ENCODE measurements at places on chromosomes 7 and 10.

- no peak for DNase-seq
Measured at GRCh38 chr7:105748701-105749100, 127.7 kb downstream of the ATXN7L1 start.

- DNase-seq: no peak
Measured at GRCh38 chr7:7498856-7499255, 36.8 kb downstream of the COL28A1 start.

GRCh38 chr7:138903186-138903820 is 77.9 kb downstream of the KIAA1549 start:
- peak; percentile 71 for DNase-seq

DNA sequence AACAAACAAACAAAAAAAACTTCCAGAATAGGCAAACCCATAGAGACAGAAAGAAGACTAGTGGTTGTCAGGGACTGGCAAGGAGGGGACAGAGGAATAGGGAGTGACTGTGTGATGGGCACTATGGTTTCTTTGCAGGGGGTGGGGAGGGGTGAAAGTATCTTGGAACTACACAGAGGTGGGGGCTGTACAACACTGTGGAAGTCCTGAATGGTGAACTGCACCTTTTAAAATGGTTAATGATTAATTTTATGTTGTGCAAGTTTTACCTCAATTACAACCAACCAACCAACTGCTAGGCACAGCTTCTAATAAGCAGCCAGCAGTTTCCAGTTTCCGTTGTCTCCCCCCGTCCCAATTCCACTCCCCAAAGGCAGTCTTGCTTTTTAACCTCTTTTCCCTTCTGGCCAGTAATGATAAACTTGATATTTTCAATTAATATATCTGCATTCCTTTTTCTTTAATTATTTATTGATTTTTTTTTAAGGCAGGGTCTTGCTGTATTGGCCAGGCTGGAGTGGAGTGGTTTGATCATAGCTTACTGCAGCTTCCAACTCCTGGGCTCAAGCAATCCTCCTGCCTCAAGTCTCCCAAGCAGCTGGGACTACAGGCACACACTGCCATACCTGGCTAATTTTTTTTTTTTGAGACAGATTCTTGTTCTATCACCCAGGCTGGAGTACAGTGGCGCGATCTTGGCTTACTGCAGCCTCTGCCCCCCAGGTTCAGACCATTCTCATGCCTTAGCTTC is 46.8 kb downstream of the HIP1 start:
- no peak for DNase-seq

GRCh38 chr10:28841625-28842024 is 164.3 kb downstream of the BAMBI start:
- no peak for DNase-seq

DNA sequence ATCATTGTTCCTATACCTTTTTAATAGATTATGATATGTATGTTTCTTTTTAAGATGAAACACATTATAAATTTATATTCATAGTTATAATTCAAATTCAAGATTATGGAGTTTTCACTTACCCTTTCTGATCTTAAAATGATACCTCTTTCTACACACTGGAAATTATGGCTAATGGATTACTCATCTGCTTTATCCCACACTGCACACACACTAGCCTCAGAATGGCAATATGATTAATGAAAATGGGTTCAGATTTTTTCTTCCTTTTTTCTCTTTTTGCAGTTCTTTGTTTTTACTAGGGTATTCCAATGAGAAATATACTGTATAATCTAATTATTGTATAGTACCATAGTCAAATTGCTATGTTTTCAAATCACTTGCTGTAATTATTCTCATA is 82.3 kb upstream of the FZD1 start:
- no peak for DNase-seq

GRCh38 chr10:71232089-71232998 is 20.0 kb downstream of the UNC5B start:
- DNase-seq: no peak

GRCh38 chr10:89425000-89425399 is 10.6 kb downstream of the IFIT5 start:
- no peak for DNase-seq

DNA sequence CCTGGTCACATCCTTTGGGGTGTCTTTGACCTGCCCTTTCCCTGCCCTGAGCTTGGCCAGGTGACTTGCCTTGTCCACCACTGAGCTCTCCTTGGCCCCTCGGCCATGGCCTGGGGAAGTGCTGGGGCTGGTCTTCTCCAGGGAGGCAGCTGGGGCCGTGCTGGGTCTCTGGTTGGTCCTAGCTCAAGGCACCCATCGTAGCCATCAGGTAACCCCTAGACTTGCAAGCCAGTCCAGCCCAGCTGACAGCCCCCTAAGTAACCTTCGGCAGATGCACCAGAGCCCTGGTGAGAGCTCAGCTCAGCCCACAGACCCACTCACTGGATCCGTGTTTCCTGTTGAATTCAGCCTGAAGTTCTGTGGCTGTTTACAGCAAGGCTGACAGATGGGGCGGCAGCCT is 176.2 kb upstream of the SHH start:
- DNase-seq: no peak

DNA sequence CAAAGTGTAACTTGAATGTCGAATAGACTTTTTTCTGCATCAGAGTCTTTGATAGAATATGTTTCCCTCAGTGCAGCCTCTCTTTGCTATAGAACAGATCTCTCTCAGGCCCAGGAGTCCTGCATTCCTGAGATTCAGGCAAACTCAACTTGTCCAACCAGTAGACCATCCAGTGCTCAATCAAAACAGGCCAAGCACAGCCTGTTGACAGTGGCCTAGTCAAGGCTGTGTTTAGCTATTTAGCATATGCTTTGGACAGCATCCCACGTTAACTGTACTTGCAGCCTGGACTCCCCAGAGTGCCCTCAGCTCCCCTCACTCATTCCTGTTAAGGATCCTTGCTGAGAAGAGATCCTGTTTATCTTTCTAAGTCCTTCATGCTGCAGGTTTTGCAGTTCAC is 16.3 kb downstream of the OR6V1 start:
- no peak for DNase-seq

GRCh38 chr10:68125772-68126171 is 16.5 kb downstream of the MYPN start:
- no peak for DNase-seq

DNA sequence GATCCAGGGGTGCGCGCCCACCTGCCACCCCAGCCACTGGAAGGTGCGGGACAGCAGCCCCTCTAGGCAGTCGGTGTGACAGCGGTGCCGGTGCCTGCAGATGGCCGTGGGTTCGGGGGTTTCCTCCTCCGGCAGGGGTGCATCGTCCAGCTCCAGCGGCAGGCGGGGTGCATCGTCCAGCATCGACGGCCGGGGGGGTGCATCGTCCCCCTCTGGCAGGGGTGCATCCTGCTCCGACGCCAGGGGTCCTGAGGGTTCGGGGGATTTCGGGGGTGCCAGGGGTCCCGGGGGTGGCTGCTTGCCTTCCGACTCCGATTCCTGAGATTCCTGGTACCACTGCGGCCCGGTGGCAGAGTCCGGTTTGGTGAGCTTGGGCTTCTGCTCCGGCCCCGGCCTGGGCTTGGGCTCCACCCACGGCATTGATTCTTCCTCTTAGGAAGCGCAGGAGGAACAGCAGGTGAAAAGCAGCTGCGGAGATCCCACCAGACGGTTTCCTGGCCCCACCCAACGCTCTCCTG is 90.2 kb upstream of the RAB18 start:
- DNase-seq: no peak

GRCh38 chr7:92684274-92684673 is 94.1 kb upstream of the FAM133B start:
- DNase-seq: no peak

DNA sequence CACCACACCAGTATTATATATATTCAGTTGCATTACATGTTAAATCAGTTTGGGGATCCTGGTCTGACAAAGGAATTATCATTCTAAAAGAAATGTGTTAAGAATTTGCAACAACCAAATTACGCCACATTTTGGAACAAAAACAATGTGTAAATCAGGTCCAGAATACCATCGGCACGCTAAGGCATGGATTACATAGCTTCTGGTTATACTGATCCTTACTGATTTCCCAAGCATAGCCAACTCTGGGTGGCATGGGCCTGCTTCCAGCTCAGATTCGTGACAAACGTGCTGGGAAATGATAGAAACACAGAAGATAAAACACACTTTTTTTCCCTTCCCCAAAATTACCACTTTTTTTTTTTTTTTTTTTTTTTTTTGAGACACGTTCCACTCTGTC is 660.0 kb downstream of the SORCS1 start:
- DNase-seq: no peak

DNA sequence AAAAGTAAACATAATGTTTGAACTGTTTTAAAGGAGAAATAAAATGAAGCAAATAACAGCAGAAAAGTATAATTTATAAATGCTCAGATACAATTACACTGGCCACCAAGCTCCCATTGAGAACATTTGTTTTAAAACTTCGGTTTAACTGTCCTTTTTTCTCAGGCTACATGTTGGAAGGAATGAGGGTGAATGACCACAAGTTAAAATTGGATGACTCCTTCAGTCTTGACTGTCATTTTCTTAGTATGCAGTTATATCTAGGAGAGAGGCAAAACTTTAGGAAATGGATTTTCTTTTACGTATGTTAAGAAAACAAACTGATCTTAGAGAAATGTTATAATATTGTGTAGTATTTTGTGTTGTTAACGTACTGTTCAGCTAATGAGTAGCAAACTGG is 5.0 kb downstream of the TRIM24 start:
- no peak for DNase-seq

DNA sequence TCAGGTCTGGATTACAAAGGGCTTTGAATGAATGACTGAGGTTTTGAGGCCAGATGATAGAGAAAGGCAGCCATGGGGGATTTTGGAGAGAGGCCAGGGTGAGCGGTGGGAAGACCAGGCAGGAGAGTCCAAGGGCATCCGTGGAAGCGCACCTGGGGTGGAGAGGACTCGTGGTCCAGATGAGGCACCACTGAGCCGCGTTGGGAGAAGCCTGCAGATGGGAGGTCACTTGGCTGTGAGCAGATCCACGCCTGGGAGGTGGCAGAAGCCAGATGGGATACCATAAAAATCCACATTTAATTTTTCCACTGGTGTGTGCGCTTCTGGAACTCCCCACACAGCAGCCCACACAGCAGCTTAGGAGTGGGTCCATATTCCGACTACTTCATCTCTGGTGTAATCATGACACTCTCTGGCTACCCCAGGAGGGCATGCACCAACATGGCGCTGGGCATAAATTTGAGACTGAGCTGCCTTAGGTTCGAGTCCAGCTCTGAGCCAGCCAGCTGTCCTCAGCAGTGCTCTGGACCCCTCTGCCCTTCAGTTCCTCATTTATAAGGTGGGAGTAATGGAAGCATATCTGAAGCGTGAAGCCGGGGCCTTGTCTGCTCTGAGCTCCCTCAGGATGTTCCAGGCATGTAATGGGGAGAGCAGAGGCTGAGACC is 90.2 kb upstream of the FAM20C start:
- DNase-seq: peak; percentile 4

- DNase-seq: no peak
Measured at GRCh38 chr7:30241767-30242166, 42.6 kb upstream of the ZNRF2 start.

DNA sequence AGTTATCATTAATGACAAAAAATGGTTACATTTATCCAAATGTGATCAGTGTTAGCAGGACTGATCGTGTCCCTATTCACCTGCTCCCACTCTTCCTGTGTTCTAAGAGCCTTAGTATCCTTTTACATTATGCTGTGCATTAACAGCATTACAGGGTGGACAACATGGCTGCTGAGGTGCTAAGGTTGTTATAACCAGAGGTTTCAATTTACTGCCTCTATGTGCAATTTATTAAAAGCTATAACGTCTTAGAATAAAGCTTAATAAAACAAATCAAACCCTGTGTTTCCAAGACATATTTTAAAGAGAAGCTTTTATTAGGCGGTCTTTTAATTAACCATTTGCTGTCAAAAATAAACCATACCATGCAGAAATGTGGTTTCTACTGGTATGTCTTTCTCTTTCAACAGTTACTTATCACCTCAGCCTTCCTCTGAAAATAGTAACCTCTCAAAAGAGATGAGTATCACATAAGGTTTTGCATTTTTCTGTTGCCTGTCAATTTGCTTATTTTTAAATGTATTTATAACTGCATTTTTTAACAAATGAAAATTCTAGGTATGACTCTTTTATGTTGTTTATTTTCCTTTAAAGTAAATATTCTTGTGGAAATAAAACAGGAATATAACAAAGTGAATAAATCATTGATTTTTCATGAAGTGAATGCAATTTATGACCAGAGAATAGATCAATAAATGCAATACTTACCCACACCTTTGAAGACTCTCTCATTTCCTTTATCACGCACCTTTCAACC is 849.8 kb upstream of the SORCS1 start:
- no peak for DNase-seq

DNA sequence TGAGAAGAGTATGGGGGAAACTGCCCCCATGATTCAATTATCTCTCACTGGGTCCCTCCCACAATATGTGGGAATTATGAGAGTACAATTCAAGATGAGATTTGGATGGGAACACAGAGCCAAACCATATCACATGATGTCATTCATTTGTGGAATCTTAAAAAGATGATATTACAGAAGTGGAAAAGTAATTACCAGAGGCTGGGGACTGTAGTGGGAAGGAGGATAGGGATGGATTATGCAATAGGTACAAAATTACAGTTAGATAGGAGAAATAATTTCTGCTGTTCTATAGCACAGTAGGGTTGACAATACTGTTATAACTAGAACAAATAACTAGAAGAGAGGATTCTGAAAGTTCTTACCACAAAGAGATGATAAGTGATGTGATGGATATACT is 141.4 kb downstream of the VPS50 start:
- no peak for DNase-seq

- DNase-seq: no peak
Measured at GRCh38 chr10:74672430-74673165, 153.8 kb upstream of the KAT6B start.

GRCh38 chr10:45437587-45438465 is 63.8 kb downstream of the ALOX5 start:
- DNase-seq: no peak

- DNase-seq: no peak
Measured at GRCh38 chr7:51126813-51127617, 189.6 kb downstream of the COBL start.

- DNase-seq: no peak
Measured at GRCh38 chr10:85149766-85150165, 821.4 kb downstream of the CCSER2 start.

DNA sequence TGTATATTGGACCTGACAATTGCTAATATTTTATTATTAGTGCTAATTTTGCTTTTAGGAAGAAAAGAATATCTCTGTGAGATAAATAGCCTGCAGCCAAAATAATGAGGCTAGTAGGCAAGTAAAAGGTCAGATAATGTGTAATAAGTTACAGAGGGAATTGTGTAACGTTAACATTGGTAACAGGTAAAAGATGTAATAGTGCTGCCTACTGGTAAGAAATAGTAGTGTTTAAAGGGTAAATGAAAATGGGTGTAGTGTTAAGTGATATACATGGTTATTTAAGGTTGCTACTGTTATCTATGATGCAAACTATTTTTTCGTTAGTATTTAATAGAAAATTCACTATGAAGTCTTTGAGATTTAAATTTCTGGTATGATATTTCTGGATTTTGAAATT is 9.2 kb upstream of the FOXP2 start:
- DNase-seq: no peak

Data from activated T-cell treated with anti-CD3 and anti-CD28 coated beads, Interleukin-2, amount 50 U/mL, for 1 hour (primary cell).